Stimulated activated CD8-positive, alpha-beta memory T cell treated with anti-CD3 and anti-CD28 coated beads, Interleukin-7, amount 100 ng/mL, for 48 hours (primary cell): ENCODE measurements at places on chromosomes 3 and 15.

DNA sequence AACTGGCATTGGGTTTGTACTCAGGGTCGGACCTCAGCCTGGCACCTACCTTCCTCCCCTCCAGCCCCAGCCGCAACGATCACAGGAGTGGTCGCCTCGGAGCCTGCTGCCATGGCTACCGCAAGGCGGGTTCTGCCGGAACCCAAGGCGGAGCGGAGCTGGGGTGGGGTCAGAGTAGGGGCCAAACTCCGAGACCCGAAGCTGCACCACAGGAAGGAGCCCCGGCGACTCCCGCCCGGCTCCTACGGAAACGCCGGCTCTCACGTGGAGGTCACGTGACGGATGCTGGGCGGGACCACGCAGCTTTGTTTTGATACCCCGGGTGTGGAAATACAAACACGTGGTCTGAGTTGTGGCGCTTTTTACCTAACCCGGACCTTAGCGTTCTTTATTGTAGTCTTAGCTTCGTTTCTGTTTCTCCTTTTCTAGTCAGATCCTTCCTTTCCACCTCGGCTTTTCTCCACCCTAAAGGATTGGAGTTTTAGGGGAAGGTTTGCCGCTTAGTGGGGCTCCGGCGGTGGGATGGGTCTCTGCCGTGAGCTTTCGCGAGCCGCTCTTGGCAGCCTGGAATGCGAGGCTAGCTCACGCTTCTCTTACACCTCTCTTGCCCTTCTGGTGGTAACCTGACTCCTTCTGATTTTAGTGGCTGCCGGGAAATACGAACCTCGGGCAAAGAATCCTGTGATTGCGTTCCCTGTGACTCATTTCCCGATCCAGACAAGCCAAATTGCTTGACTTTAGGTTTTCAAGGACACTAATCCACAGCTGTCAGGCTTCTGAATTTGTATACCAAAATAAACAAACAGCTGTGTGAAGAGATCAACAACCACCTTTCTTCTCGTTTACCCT, at the start of gene HSPBAP1:
TSS of gene HSPBAP1 (minus strand) at position 264 of the 849 bp plus-strand sequence. CDS start at position 113, 151 bp downstream.
- peak; percentile 82 for DNase-seq

GRCh38 chr3:190680691-190681090, 166.8 kb downstream of the IL1RAP start:
- no peak for DNase-seq

DNA sequence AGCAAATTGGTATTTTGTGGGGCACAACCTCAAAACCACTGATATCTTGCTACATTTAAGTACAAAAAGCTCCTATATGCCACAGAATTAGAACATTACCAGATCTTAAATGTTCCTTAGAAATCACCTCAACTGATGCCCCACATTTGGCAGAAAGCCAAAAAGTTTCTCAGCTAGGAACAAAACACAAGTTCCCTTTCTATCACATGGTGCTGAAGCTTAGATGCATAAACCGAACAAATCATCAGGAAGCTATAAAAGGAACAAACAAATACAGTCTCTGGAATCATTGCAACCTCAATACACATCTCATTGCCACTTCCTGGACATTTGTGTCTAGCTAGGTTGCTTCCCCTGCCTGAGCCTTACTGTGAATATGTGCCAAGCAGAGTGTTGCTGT, 492.6 kb downstream of the LPP start:
- no peak for DNase-seq

DNA sequence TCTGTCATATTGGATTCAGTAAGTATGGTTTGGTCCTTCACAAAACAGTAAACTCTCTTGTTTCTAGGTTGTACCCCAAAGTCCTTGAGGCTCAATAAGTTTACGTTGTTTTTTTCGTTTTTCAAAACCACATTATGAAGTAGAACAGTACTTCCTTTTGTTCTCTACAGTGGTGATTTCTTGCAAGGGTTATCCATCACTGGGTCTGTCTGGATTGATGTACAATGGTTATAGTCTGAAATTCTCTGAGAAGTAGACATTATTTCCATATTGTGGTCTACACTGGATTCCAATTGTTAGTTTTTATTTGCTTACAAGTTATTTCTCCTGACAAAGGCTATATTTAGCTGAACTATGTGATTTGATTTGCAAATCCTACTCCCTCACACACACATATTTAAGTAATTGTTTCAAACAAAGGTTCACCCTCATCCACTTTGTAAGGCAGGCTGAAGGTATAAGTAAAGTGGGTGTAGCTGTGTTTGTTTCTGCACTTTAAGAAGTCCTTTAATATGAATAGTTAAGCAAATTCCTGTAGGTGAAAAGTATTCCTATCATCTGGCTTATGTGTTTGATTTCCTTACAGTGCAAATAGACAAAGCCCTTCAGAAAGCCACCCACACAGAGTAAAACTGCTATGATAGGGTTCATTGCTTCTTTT, 64.2 kb upstream of the MME start:
- no peak for DNase-seq

DNA sequence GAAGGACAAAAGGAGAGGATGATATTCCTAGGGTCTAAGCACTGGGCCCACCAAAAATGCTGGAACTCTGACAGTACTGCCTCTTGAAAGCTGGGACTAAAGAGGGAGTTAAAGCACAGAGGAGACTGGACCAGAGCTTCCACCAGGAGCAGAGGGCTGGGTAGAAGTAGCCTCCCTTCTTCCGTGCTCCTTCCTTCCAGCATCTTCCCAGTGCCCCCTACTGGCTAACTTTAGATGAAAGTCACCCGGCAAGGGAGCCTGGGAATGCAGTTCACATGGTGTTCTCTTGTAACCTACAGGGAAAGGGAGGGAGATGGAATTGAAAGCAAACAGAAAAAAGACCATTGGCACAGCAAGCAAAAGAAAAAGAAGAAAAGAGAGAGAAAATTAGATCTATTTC, 106.1 kb upstream of the COL8A1 start:
- no peak for DNase-seq

- no peak for DNase-seq
These were observed 46.6 kb downstream of the SLCO2A1 start for GRCh38 chr3:133983126-133983525.

GRCh38 chr3:13541691-13542090, 7.2 kb upstream of the FBLN2 start:
- no peak for DNase-seq

DNA sequence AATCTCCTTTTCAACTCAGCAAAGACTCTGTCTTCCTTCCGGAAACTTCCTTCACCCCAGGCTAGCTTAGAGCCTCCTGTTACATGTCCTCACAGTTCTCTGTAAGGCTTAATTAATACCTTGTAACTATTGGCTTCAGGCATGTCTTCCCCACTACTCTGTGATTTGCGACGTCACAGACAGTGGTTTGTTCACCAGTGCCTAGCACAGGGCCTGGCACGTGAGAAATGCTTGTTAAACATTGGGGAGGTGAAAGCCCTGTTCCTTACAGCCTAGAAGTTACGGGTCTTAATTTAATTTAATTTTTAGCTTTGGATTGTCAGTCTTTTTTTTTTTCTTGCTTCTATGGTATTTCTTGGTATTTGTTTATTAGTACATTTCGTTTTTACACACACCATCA, 36.4 kb upstream of the CACNA2D3 start:
- no peak for DNase-seq

DNA sequence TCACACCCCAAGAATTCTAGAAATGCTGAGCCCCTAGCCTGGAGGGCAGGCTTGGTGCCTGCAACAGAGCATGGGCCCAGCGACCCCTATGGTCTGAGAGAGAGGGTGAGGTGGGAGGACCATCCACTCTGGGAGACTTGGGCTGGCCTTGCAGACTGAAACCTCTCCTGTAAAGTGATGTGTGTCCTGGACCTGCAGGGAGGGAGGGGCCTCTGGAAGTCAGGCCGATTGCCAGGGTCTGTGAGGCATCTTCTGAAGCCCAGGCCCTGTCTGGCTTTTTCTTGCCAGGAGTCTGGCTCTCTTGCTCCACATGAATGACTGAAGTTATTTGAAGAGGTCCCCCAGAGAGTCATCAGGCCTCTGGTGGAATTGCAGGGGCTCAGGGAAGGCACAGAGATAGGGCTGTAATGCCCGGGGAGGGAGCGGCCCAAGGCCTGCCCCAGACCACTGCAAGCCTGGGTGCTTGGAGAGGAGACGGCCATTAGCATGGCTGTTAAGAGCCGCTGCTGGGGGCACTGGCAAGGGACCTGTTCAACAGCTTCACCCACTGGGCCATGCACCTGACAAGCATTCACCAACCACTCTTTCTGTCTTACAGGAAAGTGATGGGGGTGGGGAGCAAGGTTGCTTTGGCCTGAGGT, 56.0 kb upstream of the CHRNA7 start:
- no peak for DNase-seq

GRCh38 chr3:66380200-66380932, 120.5 kb downstream of the LRIG1 start:
- DNase-seq, result no peak

- DNase-seq, result no peak
These were observed 109.6 kb upstream of the THRB start for GRCh38 chr3:24604215-24604614.
